Amniotic stem cell (primary cell): ENCODE measurements at places on chromosomes 2 and 18.

DNA sequence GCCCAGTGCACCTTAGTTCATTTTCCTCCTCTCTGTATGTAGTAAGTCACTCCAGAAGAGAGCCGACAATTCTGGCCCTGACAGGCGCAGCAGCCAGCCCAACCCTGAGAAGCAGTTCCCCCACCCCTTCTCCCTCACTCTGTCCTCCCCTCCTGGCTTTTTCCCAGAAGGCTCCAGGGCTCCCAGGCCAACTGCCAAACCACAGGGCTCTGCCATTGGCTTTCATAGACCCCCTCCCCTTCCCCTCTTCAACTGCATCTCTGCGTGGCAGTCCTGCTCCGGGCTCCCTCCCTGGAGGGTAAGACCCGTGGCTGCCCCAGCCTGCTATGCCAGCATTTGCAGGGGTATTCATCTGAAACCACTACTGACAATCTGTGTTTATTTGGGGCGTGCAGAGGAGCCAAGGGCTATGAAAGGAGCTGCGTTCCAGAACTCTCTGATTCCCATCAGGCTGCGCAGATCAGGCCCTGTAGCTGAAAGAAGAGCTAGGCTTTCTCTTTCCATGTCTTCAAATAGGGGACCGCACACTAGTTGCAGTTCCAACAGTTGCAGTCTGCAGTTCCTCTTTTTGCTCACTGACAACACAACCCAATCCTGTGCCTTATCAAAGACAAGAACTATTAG, 388.6 kb upstream of the TNP1 start:
- DNase-seq: no peak

DNA sequence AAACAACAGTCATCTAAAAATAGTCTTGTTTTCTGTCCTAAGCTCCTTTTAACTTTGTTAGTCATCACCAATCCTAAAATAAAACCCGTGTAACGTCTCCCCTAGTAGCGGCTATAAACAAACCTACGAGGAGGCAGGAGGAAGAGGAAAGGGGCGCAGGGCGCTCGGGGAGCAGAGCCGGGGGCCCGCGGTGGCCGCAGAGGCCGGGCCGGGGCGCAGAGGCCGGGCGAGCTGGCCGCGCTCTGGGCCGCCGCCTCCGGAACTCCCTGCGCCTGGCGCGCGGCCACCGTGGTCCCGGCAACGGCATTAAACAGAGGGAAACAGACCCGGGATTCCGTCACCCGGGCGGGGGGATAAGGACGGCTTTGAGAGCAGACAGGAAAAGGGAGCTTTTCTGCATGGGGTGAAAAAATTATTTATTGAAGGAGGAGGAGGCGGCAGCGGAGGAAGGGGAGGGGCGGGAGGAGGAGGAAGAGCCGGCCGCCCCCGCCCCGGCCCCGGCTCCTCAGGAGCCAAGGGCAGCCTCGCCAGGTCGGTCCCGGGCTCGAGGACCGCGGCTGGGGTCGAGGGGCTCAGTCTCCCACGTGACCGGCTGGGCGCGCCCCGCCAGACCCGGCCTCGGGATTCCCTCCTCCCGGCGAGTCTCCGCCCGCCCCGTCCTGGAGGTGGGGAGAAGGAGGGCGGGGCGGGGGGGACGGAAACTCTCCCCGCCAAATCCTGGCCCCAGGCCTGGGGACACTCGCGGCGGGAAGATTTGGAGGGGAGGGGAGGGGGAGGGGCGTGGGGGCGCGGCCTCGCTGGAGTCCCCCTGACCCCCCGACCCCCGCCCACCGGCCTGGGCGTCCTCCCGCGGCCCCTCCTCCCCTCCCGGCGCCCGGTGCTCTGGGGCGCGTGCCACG, 1.8 kb upstream of the NFATC1 start:
- DNase-seq: peak; percentile 76

GRCh38 chr2:152307863-152308262, 27.1 kb upstream of the FMNL2 start:
- DNase-seq: no peak

GRCh38 chr2:23567161-23567756, 182.3 kb downstream of the KLHL29 start:
- no peak for DNase-seq

GRCh38 chr2:213149949-213150314, 1.5 kb downstream of the IKZF2 start:
- DNase-seq: no peak

DNA sequence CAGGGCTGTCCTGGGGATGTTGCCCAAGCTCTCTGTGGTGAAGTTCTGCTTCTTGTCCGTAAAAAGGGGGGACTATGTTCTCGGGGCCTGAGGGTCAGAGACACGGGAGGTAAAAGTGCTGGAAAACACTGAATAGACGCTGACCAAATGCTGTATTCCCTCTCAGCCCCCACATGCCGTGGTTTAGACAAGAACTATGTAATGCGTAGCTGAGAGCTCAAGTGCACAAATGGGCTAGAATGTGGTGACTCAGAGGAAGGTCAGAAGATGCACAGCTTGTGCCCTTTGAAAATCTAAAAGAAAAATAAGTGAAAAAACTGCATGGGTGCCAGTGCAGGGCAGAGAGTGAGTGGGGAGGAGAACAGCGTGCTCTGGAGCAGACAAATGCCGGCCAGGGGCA, 80.3 kb upstream of the MAP4K4 start:
- peak; percentile 9 for DNase-seq

GRCh38 chr2:85741833-85742455, 11.8 kb upstream of the ATOH8 start:
- DNase-seq: peak; percentile 81

- peak; percentile 31 for DNase-seq
These were observed 36.3 kb downstream of the YWHAQ start for GRCh38 chr2:9594366-9595054.

DNA sequence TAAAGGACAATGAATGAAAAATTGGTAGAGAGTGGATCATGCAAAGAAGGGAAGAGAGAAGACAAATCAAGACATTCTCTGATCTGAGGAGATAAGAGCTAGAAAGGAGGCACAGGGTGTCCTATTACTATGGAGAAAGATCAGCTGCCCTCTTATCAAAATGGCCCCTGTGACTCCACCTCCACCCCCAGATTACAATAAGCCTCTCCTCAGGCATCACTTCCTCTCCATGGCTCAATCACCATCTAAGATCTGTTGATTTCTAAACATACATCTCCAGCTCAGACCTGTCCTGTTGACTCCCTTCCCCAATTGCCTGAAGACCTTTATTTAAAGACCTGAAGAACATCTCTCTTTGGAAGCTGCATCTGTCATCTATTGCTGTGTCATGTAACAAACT, 43.2 kb downstream of the SP100 start:
- no peak for DNase-seq

DNA sequence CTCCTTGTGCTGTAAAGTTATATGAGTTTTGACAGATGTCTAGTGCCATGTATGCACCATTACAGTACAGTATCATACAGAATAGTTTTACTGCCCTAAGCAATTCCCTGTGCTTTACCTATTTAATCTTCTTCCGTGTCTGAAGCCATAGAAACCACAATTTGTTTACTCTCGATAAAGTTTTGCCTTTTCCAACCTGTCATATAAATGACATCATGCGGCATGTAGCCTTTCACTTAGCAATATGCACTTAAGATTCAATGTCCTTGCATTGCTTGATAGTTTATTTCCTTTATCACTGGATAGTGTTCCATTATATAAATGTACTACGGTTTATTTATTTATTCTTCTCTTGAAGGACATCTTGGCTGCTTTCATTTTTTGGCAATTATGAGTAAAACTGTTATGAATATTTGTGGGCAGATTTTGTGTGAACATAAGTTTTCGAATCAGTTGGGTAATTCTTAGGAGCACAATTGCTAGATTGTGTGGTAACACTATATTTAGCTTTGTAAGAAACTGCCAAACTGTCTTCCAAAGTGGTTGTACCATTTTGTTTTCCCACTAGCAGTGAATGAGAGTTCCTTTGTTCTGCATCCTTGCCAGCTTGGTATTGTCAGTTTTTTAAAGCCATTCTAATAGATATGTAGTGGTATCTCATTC, 136.8 kb upstream of the MAP3K20 start:
- no peak for DNase-seq

GRCh38 chr2:143968860-143969259, 551.1 kb downstream of the ZEB2 start:
- no peak for DNase-seq

DNA sequence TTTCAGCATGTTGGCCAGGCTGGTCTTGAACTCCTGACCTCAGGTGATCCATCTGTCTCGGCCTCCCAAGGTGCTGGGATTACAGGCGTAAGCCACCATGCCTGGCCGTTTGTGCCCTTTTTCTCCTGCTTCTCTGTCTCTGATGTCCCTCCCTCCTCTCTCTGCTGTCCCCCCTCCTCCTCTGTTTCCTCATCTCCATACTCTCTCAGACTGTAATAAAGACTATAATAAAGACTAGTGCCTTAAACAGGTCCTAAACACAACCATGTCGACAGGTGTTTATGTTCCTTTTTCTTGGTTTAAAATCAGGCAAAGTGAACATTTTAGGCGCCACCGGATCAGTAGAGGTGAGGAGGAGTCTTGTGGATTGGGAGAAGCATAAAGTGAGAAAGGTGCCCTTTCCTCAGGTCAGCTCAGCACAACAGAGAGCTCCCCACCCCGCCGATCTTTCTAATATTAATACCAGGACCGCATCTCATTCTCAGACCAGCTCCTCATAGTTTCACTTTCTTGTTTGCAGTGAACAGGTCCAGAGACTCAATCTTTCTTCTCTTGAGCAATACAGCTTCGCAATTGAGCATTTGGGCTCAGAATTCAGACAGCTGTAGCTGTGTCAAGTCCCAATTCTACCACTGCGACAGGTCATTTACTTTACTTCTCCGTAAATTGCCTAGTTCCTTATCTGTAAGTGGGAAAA, 23.7 kb downstream of the TIMM21 start:
- no peak for DNase-seq

DNA sequence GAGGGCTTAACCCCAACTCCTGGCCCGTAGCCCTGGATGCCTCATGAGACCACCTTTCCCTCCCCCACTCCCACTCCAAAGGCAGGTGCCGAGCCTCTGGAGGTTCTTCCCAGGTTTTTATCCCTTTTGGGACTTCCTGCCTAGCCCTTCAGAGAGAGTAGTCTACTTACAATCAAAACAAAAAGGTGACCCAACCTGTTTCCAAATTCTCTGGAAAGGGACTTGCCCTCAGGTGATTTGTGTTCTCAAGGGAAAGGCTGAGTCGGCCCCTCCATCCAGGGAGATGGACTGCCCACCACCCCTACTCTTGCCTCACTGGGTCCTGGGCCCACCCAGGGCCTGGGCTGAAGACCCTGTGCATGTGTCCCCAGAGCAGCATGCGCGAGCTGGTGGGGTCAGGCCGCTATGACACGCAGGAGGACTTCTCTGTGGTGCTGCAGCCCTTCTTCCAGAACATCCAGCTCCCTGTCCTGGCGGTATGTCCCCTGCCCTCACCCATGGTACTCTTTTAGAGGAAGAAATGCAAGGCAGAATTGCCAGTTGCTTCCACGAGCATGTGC, 108.5 kb downstream of the PLB1 start:
- DNase-seq: no peak

GRCh38 chr2:36329251-36329650, 26.3 kb upstream of the CRIM1 start:
- DNase-seq: no peak

GRCh38 chr2:13537771-13538349, 821.1 kb downstream of the TRIB2 start:
- DNase-seq: no peak

- DNase-seq: no peak
These were observed 92.2 kb upstream of the ASAP2 start for GRCh38 chr2:9114458-9114857.

DNA sequence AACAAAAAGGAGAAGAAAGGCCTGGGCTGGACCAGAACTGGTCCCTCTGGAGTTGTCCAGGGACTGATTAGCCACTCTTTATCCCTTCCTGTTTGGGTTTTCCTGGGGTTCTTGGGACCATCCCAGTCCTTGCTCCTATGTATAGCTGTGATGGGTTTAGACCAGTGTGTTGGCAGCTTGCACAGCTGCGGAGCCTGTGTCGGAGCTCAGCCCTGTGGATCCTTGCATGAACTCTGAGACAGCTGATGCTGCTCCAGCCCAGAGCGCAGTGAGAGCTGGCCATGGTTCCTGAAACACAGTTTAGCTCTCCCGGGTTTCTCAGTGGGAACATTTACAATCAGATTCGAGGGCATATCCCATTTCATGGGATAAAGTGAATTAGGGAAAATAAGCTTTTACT, 16.9 kb downstream of the IMPA2 start:
- DNase-seq: no peak
